ENCODE measurements at places on chromosomes 1 and 21.
A peak's percentile ranks its signal among the peaks of the same experiment; 100 is the strongest.

- peak; percentile 68 for DNase-seq
These were observed 12.6 kb upstream of the OR6N2 start for GRCh38 chr1:158793604-158794003.

DNA sequence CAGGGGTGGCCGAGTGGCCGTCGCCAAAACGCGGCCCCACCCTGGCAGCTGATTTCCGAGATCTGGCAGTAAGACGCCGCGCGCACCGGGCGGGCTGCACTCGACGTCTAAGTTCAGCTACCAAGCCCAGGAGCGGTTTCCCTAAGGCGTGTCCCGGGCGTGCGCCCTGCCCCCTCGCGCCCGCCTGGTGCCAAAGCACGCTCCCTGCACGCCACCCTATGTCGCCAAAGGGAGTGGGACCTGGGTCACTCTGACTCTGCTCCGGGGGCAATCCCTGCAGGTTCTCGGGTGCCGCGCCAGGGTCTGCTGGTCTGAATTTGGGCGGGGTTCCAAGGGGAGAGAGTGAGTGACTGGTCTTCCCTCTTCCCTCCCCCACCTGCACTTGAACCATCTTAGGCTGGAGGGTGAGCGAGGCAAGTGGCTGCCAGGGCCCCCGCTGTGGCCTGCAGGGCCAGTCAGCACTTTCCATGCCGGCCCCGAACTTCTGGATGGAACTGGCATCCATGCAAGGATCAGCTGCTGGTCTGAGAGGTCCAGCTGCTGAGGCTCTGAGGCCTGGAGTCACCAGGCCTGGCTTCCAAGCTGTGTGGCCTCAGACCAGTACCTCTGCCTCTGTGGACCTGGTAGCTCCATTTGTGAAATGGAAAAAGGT is at the start of gene LRRC38:
Gene LRRC38, minus strand, starts transcription at position 109 of the 652 bp plus-strand sequence. CDS start 410 bp downstream, outside the sequence.
- peak; percentile 77 for DNase-seq

- DNase-seq, result no peak
These were observed 193.9 kb downstream of the OMA1 start for GRCh38 chr1:58352476-58353092.

GRCh38 chr1:220121791-220122530 is 28.0 kb downstream of the IARS2 start:
- no peak for DNase-seq

DNA sequence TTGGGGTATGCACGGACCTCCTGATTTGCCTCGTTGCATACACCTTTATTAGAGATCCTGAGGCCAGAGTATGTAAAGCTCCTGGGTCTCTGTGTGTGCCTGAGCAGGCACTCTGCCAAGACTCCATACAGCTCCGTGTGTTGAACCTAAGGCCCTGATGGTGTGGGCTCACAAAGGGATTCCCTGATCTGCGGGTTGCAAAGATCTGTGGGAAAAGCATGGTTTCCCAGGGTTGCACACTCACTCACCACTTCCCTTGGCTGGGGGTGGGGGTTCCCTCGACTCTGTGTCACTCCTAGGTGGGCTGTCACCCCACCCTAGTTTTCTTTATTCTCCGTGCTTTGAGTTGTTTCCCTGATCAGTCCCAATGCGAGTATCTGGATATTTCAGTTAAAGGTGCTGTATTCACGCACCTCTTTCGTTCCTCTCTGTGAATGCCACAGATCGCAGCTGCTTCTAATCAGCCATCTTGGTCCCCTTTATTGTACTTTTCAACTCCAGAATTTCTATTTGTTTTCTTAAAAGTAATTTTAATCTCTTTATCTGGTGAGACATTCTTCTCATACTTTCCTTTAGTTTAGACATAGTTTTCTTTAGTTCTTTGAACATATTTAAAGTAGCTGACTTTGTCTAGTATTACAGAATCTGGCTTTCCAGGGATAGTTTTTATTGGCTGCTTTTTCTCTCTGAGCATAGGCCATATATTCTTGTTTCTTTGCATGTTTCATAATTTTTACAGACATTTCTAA is 39.0 kb upstream of the F3 start:
- no peak for DNase-seq

GRCh38 chr1:77825131-77825709 is 45.8 kb downstream of the MIGA1 start:
- peak; percentile 70 for DNase-seq

DNA sequence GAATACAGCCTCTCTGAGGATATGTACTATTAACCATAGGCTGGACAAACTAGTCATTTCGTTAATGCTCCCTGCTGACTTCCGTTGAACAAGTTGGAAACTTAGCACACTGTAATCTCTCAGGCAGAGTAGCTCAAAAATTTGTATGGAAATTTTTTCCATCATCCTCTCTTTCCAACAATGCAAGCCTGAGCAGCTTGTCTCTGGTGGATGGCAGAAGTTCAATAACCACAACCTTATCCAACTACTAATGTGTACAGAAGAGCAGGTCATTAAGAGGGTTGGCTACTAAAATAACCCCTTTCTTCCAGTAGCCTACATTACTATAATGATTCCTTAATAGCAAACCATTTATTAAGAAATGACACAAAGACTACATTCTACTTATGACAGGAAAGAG is 262.3 kb downstream of the NFIA start:
- DNase-seq, result no peak

GRCh38 chr21:44564886-44565598 is 6.4 kb upstream of the KRTAP10-3 start:
- DNase-seq, result no peak

DNA sequence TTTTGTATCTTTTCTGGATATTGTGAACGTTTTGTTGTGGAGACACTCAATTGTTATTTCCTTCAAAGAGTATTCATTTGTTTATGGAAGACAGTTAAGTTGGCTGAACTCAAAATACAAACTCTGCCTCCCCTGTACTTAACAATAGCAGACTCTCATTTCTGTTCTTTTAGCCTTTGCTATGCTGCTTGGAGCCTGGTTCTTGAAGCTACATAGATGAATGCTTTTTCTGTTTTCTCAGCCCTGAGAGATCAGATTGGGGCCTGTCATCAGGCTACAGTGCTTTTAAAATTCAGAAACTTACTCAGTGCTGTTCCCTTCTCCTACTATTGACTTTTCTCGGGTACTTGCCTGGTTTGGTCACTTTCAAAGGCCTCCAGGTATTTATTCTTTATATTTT is 215.7 kb upstream of the LYPLAL1 start:
- peak; percentile 2 for DNase-seq

DNA sequence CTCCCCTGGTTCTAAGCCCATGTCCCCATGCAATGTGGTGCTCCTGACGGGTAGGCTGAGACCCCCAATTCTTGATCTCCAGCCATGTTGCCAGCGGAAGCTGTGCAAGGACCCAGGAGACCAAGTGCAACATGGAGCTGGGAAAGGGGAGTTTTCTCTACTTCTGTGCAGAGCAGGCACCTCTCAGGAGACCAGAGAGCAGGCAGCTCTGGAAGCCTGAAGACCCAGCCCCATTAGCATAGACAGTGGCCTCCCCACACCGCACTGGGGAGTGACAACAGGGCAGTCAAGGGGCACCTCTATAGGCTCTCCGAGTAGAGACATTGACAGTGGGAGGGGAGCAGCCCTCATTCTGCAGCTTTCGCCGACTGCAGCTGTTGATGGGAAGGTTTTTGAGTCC is 410.2 kb downstream of the MATN1 start:
- DNase-seq, result no peak

GRCh38 chr1:29129916-29130315 is 6.2 kb upstream of the TMEM200B start:
- no peak for DNase-seq

- no peak for DNase-seq
These were observed 1712.5 kb downstream of the NCAM2 start for GRCh38 chr21:22710721-22711120.

DNA sequence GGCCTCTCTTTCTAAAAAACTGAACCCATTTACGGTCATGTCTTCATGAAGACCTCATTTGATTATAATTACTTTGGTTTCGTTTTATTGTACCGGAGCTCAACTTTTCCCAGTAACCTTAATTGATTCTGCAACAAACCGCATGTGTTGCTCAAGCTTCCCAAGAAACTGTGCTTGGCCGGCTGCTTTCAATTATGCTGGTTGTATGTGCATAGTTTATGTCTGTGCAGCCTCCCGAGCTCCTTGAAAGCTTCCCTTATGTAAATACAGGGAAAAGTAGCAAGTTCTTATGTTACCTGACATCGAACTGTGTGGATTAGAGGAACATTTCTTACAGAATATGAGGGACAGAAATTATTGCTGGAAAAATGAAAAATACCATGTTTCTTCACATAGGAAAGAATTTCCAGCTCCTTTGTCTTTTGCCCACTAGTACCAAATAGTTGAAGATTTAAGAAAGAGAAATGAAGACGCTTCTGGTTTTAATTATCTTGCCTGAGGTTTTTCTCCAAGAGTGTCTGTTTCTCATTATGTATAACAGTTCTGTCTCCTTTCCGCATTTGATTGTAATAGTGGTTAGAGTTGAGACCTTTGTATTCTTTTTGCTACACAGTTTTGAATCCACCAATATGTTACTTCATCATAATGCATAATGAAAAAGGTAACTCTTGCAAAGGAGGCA is 2.1 kb downstream of the VCAM1 start:
- no peak for DNase-seq

DNA sequence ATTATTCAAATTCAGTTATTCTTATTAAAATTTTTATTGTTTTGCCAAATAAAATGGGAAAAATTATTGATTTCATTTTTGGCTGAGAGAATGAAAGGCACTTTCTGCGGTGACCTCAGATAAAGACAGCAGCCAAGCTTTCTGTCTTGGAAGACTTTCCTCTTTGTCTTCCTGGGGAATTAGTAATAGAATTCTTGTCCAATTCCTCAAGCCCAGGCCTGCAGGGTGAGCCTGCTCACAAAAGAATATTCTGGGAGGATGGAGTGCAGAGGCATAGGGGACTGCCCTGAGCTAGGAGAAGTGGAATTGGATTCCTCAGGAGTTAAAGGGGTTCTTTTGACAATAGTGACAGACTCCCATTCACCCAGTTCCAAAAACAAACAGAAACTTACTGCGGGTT is 614.5 kb upstream of the ADGRL2 start:
- no peak for DNase-seq

DNA sequence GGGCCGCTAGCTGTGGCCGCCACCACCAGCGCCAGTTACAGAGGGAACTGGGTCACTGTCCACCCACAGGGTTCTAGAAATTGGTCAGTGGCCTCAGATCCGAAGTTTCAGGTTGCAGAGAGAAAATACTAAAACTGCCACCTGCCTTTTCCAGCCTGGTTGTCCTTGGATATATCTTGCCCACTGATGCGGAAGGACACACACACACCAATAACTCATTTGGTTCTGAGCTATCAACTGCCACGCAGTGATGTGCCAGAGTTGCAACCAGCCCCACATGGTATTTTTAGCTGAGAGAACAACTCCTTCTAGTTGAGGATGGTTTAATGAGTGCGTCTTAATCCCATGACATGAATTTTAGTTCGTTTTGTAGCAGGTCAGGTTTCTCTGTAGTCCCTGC is 68.1 kb downstream of the SH3BGR start:
- DNase-seq, result no peak

DNA sequence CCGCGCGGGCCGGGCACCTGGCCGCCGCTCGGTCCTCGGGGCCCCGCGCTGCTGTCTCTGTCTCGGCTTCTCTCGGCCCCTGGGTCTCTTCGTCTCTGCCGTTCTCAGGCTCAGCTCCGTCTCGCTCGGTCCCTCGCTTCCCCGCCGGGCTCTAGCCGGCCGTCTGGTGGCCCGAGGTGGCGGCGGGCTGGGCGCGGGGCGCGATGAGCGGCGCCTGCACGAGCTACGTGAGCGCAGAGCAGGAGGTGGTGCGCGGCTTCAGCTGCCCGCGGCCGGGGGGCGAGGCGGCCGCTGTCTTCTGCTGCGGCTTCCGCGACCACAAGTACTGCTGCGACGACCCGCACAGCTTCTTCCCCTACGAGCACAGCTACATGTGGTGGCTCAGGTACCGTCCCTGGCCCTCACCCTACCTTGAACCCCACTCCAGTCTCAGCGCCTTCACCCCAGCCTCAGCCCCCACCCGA is 355 bp downstream of the SHISAL2A start:
- DNase-seq, result peak; percentile 71

DNA sequence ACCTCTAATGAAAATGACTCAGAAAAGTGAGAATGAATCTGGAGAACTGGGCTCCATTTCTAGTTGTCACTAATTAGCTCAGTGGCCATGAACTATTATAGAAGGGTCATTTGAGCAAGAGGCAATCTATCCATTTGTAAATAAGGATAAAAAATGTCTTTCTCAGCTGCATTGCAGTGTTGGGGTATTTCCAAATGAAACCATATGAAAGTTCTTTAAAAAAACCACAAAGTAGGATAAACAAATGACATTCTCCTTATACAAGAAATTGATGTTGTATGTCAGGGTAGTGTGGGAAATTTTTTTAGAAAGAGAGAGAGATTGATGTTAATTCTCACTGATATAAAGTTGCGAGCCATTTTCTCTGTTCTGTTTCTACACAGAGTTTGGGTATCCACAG is 26.0 kb downstream of the FMO3 start:
- DNase-seq, result no peak

GRCh38 chr1:224635356-224635755 is 19.2 kb downstream of the CNIH3 start:
- DNase-seq, result no peak

GRCh38 chr1:212633161-212633560 is 24.6 kb downstream of the ATF3 start:
- DNase-seq, result no peak

- DNase-seq, result no peak
These were observed 46.3 kb downstream of the XCL2 start for GRCh38 chr1:168497376-168497950.

DNA sequence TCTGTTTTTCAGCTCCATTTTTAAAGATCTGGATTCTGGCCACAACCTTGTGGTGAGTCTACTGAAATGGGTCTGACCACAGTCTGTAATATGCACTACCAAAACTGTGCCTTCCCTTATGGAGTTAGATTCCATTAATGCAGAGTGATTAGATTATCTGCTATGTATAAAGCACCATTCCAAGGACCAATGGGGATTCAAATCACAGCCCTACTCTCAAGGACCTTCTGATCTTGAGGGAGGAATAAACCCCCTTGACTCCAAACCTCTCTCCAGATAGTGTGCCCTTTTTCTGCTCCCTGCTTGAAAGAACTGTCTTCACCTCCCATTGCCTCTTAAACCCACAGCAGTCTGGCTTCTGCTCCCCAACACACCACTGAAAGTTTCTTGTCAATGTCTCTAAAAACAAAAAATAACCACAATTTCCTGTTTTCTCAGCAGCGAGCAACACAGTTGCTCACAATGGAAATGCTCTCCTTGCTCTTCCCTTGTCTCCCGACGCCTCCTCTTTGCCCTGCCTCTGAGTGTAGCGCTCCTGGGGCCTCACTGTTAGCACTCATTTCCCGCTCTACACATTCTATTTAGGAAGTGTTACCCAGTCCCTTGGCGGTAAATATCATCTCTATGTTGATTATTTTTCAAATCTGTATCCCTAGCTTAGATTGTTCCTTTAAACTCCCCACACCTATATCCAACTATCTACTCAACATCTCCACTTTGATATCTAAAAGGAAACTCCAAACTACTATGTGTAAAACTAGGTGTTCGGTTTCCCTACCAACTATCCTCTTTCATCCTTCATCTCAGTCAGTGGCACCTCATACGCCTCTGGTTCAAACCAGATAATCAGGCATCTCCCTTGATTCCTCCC is 13.6 kb downstream of the PCNX2 start:
- no peak for DNase-seq
